Body of pancreas (tissue), 4 donors: ENCODE measurements at places on chromosomes 11 and 22.

GRCh38 chr11:82703796-82704195 is 29.9 kb downstream of the FAM181B start:
- DNase-seq: no peak

- DNase-seq: no peak
Measured at GRCh38 chr11:123104697-123105096, 42.8 kb upstream of the HSPA8 start.

- DNase-seq: no peak
Measured at GRCh38 chr22:40231618-40232313, 54.0 kb downstream of the TNRC6B start.

GRCh38 chr22:21840236-21840823 is 27.1 kb downstream of the MAPK1 start:
- no peak for DNase-seq

- DNase-seq: no peak
Measured at GRCh38 chr11:79973721-79974617, 533.1 kb upstream of the TENM4 start.

GRCh38 chr11:114216796-114217180 is 79.4 kb upstream of the NNMT start:
- no peak for DNase-seq

DNA sequence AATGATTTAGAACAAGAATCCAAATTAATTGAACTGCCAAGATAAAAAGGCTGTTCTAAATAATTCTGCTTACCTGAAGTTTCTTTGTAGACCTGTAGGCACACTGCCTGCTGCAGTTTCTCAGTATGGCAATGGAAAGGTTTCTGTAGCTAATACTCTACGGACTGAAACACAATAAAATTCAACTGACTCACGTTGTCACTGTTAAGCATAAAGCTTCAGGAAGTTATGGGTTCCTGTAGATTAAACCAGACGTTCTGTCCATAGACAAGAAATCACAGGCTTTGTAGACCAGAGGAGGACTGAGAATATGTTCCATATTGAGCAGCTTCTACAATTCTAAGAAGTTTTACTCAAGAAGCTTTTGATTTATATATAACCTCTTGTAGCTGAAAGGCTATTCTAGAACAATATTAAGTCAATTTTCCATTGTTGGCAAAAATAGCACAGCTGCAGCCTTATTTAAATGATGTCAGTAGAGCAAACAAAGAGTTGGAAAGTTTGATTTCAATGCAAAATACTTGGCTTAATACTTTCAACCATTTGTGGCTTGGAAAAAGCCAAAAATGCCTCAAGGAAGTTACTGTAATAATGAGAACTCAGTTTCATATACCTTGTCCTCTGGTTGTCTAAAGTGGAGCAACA is at the start of gene GLYATL2:
GLYATL2 (minus strand) TSS at position 344 of the 645 bp plus-strand sequence. CDS start 5,092 bp downstream, outside the sequence.
- DNase-seq: no peak

DNA sequence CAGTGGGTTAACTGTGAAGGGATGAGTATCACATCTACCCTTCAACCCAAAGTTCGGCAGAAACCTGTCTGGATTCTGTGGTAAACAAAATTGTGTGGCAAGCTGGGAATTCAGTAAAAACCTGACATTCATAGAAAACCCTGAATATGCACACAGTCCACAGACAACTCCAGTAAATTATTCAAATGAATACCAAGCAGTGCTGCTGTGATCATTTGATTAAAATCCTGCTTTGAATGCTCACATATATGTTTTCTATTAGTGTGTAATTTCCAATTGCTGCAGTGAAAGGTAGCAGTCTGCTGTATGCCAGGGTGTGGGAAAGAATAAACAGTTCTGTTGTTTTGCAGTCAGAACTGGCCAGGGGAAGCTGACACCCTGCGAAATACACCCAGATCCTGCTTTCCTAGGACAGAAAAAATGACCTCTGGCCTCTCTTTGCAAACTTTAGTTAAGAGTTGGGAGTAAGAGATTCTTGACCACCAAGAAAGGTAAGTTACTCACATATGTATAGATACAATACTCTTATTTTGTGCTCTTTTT is 217.8 kb downstream of the FAM76B start:
- DNase-seq: no peak
